ENCODE measurements at places on chromosomes 12 and 14. TPM values are rescaled to one million over a fixed set of nuclear protein-coding genes. Genes with fewer than 3 reads are reported as not detected.

BCL2L2 gene
- total RNA-seq = 51.1 TPM

GRCh38 chr14:36173161-36173560 is 3.4 kb downstream of the PTCSC3 start:
- no peak for DNase-seq

DNA sequence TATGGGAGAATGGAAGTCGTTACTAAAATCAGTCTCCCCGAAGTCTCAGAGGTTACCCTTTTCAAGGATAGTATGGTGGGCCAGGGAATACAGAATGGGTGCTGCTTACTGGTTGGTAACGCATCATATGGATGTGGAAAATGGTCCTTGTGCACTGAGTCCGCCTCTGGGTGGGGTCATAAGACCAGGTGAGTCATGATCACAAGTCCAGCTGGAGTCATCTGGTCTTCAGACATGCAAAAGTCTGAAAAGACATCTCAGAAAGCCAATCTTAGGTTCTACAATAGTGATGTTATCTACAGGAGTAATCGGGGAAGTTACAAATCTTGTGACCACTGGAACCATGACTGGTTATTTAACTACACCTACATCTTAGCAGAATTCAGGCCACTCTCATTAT is 71.9 kb upstream of the TCL1B start:
- no peak for DNase-seq

GRCh38 chr12:3129301-3130056 is 52.3 kb downstream of the TSPAN9 start:
- no peak for DNase-seq

- no peak for DNase-seq
Observed at GRCh38 chr12:93766796-93767523, 89.8 kb downstream of the CRADD start.

- no peak for DNase-seq
Observed at GRCh38 chr14:33362934-33363333, 424.3 kb downstream of the NPAS3 start.

GRCh38 chr14:70317969-70318634 is 41.4 kb downstream of the COX16 start:
- DNase-seq = no peak

GRCh38 chr12:123960029-123960735 is 12.4 kb downstream of the CCDC92 start:
- no peak for DNase-seq

Measured in ureter (tissue), 1 donor.